ENCODE measurements at places on chromosomes 5 and 9.
A peak's percentile ranks its signal among the peaks of the same experiment; 100 is the strongest.

- DNase-seq, result peak; percentile 96
These were observed 39.5 kb upstream of the GARNL3 start for GRCh38 chr9:127224883-127225739.

DNA sequence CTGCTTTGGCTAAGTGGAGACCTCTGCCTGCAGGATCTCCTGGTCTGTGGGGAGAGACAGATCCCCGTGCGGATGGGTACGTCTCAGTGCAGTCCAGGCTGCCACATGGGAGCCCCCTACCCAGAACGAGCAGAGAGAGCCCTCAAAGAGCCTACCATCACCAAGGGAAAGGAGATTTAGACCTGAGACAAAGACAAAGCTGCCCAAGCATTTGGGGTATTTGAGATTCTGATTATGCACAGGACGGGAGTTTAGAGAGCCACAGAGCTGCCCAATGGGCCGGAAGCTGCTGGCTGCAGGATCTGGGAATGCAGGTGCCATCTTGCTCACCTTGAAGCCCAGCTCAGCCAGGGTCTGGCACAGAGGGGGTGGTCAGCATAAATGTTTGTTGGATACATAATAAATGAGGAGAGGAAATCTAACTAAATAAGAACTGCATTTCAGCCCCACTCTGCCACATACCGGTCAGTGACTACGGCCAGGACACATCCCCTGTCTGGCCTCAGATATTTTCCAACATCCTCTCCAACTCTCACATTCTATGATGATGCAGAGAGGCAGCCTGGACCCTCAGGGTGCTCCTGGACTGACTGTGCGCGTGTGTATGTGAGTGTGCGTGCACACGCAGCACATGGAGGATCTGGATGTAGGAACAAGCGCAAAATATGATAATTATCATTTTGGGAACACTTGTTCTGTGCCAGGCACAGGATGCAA, 157.8 kb downstream of the FGF18 start:
- DNase-seq, result no peak

GRCh38 chr5:88979244-88979643, 96.3 kb upstream of the MEF2C start:
- DNase-seq, result no peak

GRCh38 chr5:107248066-107248695, 422.6 kb downstream of the EFNA5 start:
- DNase-seq, result peak; percentile 48

DNA sequence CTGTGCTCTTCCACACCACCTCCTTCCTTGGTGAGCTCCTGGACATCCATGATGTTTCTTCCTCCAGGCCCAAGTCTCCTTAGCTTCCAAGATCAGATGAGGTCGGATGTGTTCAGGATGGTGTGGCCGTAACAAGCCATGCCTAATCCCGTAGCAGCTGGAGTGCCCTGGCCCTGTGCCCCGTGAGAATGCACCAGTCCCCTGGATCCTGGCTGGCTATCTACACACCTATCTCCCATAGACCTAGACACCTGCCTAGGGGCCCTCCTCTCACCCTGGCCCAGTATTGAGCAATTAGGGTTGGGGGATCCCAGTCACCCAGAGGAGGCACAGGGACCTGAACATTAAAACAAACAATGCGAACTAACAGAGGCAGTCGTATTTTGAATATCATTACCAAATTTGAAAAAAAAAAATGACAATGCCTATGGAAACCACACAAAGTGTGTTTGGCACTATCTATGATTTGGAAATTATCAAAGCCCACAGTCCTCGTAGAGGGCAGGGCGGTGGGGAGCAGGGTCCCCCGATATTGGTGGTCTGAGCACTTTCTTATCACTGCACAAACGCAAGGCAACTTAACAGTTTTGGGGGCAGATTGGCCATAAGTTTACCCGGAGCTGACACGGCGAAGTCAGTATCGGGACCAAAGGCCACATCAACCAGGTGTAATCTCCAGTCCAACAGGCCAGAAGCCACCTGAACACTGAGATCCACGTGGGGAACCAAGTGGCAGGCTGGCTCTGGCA, 13.2 kb downstream of the ENG start:
- DNase-seq, result no peak

DNA sequence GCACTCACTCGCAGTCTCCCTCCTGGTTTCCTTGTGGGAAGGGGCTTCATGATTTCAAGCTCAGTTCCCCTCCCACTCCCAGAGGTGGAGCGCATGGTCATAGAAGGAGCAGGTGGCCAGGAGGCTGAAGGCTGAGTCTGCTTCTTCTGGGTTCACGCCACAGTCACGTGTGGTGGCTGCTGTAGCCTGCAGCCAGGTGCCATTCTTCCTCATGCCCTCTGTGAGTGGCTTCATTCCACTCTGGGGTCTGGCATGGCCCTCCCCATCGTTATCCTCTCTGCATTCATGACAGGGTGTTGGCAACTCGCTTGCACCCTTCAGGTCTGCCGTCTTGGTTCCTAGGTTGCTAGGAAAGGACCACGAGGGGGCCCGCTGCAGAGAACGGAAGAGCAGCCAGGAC, 3.5 kb downstream of the MRPL41 start:
- no peak for DNase-seq

All from activated CD4-positive, alpha-beta memory T cell treated with anti-CD3 and anti-CD28 coated beads, Interleukin-2, amount 10 ng/mL, durations not matched to agents 7 days and 5 days (primary cell).